AG09319 (cell line): ENCODE measurements at places on chromosomes 12 and 14.

- DNase-seq: no peak
Observed at GRCh38 chr12:119727600-119728443, 59.9 kb downstream of the PRKAB1 start.

GRCh38 chr14:75476274-75476995 is 45.8 kb upstream of the BATF start:
- DNase-seq: no peak

DNA sequence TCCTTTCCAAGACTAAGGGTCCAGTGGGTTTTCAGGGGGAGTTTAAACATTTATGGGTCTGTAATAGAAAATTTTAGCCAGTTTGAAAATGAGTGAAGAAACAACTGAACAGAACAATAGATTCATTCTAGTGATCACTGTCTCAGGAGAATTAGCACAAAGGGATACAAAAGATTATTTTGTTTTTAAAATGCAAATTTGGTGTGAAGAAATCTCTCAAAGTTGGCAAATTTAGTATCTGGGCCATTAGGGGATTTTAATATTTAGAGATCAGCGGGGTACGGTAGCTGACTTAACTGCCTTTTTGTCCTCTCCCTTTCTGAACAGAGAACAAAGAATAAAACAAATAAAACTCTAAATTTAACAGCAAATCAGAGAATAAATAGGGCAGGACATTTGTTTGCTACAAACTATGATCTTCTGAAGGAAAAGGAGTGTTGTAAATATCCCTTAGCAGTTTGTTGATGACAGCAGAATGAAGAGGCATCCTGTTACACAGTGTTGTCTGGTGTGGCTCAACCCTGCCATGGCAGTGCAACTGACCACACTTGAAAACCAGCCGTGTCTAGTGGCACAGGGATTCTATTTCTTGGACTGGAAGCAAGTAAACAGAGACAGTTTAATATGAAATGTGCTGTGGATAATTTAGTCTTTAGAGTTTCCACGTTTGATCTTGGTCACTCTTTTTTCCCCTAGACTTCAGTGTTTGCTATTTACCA is 46.3 kb upstream of the LRTM2 start:
- no peak for DNase-seq

- DNase-seq: no peak
Observed at GRCh38 chr12:131290255-131290959, 336.7 kb downstream of the ADGRD1 start.

DNA sequence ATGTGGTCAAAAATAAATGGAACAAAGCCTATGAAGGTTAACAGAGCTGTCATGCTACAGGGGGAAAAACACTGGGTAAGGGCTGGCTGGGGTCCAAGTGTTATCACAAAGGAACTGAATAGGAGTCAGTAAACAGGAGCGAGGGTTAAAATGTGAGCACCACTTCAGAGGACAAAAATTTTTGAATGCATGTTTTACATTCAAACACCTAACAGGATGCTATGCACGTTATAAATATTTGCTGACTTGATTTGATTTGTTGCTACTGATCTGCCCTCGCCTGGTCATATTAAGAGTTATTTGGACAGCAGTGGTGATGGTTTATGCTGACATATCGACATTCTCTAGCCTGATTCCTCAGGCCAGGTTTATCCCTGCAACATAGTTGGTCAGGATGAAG is 7.4 kb upstream of the KTN1 start:
- DNase-seq: no peak
